Effector CD8-positive, alpha-beta T cell (primary cell): ENCODE measurements at places on chromosomes 16 and 17.

GRCh38 chr17:64040206-64040605 lies 19.8 kb upstream of the ICAM2 start:
- DNase-seq, result no peak

GRCh38 chr17:73595479-73595878 lies 48.8 kb downstream of the SDK2 start:
- DNase-seq, result no peak

DNA sequence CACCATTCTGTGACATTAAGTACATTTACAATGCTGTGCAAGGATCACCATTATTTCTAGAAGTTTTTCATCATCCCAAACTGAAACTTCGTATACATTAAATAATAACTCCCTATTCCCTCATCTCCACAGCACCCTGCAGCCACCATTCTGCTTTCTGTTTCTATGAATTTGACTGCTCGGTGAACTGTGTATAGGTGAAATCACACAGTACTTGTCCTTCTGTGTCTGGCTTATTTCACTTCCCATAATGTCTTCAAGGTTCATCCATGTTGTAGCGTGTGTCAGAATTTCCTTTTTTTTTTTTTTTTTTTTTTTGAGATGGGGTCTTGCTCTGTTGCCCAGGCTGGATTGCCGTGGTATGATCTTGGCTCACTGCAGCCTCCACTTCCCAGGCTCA lies 20.4 kb downstream of the RAP1GAP2 start:
- no peak for DNase-seq

- no peak for DNase-seq
Measured at GRCh38 chr17:65198653-65199382, 61.6 kb downstream of the RGS9 start.

GRCh38 chr16:66752958-66753357 lies 1.5 kb upstream of the DYNC1LI2 start:
- DNase-seq, result no peak

DNA sequence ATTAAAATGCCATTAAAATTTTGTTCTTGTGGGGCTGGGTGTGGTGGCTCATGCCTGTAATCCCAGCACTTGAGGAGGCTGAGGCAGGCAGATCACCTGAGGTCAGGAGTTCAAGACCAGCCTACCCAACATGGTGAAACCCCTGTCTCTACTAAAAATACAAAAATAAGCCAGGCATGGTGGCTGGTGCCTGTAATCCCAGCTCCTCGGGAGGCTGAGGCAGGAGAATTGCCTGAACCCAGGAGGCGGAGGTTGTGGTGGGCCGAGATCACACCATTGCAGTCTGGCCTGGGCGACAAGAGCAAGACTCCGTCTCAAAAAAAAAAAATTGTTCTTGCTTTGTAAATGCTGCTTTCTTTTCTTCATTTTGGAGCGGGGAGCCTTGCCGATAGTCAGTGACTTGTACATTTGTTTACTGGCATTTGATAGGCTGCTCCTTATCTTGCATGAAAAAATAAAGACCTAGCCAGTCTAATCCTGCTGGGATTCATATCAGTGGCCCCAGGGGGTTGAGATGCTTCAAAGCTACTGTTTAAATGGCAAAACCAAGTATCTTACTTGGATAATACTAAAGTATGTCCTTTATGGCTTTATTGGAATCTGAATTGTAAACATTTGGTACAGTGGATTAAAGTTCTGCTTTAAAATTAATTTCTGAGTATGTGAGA lies 3.3 kb upstream of the CLTC start:
- DNase-seq, result no peak

DNA sequence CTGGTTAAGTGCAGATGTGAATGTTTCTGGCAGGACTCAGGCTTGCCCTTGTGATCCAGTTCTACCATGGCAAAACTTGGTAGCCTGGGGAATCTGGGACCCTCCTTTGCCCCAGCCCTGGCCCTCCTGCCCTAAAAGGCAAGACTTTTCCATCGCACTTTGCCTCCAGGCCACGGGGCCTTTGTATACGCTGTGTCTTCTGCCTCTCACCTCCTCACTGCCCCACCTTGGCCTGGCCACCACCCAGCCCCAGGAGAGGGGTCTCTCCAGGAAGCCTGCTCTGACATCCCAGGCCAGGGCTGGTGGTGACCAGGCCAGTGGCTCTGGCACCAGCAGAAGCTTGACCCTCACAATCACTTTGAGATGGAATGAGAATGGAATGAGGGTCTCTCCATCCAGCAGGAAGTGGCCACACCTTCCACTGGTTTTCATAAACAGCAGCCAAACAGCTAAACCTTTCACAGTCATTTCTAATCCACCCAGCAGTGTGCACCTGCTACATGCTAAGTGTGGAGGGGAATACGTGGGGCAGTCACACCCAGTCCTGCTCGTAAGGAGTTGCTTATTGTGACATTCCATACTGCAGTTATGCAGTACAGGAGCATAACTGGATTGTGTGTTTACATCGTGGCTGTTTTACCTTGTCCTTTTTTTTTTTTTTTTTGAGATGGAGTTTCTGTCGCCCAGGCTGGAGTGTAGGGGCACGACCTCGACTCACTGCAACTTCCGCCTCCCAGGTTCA lies 1.6 kb upstream of the MRPL38 start:
- DNase-seq, result no peak

- no peak for DNase-seq
Measured at GRCh38 chr17:69967910-69968411, 107.1 kb upstream of the KCNJ16 start.

DNA sequence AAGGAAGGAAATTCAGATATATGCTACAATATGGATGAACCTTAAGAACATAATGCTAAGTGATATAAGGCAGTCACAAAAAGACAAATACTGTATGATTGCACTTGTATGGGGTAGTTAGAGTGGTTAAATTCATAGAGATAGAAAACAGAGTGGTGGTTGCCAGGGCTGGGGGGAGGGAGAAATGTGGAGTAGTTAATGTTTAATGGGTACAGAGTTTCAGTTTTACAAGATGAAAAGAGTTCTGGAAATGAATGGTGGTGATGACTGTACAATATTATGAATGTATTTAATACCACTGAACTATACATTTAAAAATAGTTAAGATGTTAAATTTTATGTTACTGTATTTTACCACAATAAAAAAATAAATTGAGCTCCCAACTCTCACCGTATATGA lies 157.9 kb downstream of the TOX3 start:
- no peak for DNase-seq

GRCh38 chr16:4814542-4815173 lies 12.2 kb upstream of the ROGDI start:
- no peak for DNase-seq

DNA sequence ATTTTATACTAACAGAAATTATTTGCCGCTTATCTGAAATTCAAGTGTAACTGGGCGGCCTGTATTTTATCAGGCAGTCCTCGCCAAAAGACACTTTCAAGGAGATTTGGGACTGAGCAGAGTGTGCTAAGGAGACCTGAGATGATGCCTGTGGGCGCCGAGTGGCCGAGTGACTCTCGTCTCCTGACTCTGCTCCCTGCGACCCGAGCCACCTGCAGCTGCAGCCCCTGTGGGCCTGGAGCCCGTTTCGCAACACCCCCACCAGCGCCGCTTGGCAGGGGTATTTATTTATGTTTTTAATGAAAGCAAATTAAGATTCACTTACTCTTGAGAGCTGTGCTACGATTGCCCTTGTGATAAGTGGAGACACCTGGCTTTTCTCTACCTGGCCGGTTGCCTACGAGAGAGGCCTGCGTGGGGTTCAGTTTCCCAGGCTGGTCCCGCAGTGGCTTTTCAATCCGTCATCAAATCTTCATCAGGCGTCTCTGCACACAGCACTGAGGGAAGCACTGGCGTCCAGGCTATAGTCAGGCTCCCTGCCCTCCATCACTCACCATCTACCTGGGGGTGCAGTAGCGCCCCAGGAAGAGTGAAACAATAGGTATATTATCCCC lies 124.0 kb downstream of the SEC14L1 start:
- DNase-seq, result no peak

DNA sequence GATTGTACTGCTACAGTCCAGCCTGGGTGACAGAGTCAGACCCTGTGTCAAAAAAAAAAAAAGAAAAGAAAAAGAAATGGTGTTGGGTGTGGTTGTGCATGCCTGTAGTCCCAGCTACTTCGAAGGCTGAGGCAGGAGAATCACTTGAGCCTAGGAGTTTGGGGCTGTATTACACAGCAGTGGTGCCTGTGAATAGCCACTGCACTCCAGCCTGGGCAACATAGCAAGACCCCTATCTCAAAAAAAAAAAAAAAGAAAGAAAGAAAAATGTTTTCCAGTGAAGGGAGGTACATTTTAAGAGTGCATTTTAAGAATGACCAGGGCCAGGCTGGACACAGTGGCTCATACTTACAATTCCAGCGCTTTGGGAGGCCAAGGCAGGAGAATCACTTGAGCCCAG lies 6.3 kb downstream of the ARL2BP start:
- no peak for DNase-seq

GRCh38 chr16:142405-142967 lies 4.0 kb upstream of the NPRL3 start:
- no peak for DNase-seq

GRCh38 chr17:39652587-39653315 lies 12.4 kb upstream of the TCAP start:
- no peak for DNase-seq

- DNase-seq, result no peak
Measured at GRCh38 chr17:61587242-61587641, 3.8 kb downstream of the NACA2 start.

GRCh38 chr16:8594149-8594666 lies 3.9 kb upstream of the TMEM114 start:
- no peak for DNase-seq

DNA sequence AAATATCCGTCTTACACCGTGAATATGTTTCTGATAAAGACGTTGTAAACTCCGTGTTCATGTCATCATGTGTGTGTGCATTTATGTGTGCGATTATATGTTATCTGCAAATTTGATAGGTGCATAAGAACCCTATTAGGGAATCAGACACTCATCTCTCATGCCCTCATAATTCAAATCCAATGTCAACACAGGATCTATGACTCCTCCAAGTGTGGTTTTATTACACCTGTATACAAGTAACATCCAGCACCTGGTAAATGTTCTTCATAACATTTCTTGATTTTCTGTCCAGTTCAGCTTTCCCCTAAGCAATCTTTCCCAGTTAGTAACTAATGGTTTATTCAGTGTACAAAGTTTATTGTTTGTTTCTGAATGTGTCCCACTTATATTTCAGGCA lies 681.9 kb downstream of the CDH11 start:
- no peak for DNase-seq

DNA sequence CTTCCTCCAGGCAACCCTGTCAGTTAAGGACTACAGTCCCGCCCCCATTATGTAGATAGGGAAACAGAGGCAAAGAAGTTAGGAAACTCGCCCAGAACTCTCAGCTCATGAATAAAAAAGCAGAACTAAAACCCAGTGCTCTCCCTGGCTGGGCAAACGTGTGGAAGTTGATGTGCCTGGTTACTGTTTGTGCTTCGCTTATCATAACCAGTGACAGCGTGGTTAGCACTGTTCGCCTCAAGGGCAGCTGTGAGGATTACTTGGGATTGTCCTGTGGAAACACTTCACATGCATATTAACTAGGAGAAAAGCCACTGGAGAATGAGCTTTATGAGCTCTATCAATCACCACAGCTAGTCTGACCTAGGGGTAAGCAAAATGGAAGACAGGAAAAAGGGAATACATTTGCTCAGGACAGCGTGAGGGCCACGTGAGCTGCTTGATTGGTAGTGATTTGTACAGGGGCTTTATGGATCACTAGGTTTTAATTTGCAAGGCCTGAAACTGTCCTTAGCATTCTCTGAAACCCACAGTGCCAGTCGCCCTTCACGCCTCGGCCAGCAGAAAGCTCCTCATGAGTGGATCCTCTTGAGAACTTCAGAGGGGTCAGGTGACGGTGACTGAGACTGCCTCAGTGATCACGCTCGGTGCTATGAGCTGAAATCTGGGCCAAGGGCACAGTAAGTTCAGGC lies 19.9 kb downstream of the CYB5D2 start:
- DNase-seq, result no peak

DNA sequence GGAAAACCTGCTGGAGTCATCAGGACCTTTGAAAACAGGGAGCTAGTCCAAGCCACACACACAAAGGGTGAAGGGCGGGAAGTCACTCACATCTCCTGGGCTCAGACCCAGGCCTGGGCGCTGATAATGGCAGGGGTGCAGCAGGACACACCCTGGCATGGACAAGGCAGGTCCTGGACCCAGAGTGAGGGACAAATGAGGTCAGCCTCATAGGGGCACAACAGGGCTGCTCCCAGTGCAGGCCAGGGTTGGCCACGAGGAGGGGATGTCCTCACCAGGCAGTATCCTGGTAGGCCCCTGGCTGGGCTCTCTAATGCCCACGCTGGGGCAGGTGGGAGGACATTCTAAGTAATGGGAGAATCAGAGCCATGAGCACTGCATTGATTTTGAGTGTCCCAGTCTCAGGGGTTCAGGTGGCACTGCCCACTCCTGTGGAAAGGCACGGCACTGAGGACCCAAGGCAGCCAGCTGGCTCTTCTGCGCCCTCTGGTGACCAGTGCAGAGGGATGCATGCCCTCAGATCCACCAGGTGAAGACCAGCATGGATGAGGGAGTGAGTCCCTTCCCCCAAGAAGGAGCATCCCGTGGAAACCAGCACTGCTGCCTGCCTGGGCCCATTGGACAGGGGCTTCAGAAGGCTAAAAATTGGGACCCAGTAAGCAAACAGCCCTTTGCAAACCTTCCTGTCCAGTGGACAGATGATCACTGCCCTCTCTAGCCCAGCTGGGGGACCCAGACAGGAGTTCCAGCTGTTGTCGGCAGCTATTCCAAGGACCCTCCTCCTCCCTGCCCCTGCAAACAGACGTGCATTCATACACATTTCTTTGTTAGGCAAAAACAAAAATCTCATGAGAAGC lies 23.4 kb upstream of the SREBF1 start:
- DNase-seq, result peak; percentile 62

DNA sequence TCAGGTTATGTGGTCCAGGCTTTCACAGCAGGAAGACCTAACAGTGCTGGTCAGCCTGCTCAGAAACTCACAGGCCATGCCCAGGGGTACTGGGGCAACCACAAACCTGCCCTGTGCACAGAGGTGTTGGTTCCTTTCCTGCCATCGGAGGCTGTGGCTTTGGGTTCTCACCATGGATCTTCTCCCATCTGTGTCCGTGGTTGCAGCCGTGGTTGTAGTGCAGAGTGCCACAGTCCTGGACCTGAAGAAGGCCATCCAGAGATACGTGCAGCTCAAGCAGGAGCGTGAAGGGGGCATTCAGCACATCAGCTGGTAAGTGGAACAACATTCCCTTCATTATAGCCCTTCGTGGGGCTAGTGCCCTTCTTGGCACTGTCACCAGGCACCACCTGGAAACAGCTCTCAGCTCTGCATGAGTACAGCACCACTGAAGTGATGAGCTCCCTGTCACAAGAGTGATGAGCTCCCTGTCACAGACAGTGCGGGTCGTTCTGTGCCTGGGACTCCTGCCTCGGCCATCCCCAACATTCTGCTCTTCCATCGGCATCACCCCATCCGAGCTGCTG lies 2.0 kb downstream of the SNRNP25 start:
- DNase-seq, result no peak

- no peak for DNase-seq
Measured at GRCh38 chr16:74447578-74447977, 26.3 kb upstream of the CLEC18B start.

DNA sequence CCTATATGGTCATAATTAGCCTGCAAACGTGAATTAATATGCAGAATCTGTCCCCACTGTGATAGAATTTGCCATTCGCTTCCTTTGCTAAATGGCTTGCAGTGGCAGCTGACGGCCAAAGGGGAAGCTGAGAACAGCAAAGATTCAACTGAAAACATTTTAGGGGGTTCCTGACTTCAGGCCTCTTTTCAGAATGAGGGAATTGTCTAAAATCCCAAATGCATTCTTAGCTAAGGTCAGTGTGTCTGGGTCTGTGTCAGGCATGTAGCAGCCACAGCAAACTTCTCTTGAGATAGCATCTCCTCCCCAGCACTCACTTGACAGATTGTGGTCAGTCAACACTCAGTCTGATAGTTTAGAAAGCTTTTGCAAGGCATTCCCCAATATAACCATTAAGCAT lies 701.1 kb downstream of the WWOX start:
- DNase-seq, result no peak
